ENCODE measurements at places on chromosomes 5 and 9. TPM values are rescaled to one million over a fixed set of nuclear protein-coding genes. Genes with fewer than 3 reads are reported as not detected.

The SHLD3 gene
- 5.6 TPM for total RNA-seq

The FOXD4 gene
- 0.05 TPM for total RNA-seq

The OBP2B gene
- total RNA-seq = not detected

The TMEFF1 gene
- total RNA-seq = 0.05 TPM

The INSL6 gene
- total RNA-seq = not detected

The MLLT3 gene
- 13.8 TPM for total RNA-seq

The RABL6 gene
- total RNA-seq = 75.4 TPM

The SPAG8 gene
- total RNA-seq = 0.86 TPM

The PDZD2 gene
- total RNA-seq = 7.1 TPM

The PCDHGA4 gene
- 0.17 TPM for total RNA-seq

The ZFAND5 gene
- 216 TPM for total RNA-seq

The SLC27A6 gene
- not detected for total RNA-seq

The PRDM9 gene
- total RNA-seq = not detected

The MARCHF11 gene
- total RNA-seq = 0.30 TPM

The RLN2 gene
- total RNA-seq = not detected

The TMEM174 gene
- total RNA-seq = not detected

The EPB41L4B gene
- total RNA-seq = 4.7 TPM

The KIF12 gene
- total RNA-seq = 0.12 TPM

The KLF4 gene
- 0.98 TPM for total RNA-seq

The ZDHHC21 gene
- total RNA-seq = 9.3 TPM

The SLC6A7 gene
- total RNA-seq = not detected

The STK10 gene
- 18.1 TPM for total RNA-seq

The FOXD1 gene
- total RNA-seq = 17.4 TPM

The CKMT2 gene
- not detected for total RNA-seq

The OR1J2 gene
- total RNA-seq = not detected

The CCDC192 gene
- total RNA-seq = not detected

The RNF224 gene
- total RNA-seq = not detected

The ZNF354C gene
- total RNA-seq = 0.32 TPM

The RAB3C gene
- total RNA-seq = 0.02 TPM

The GPR150 gene
- 0.34 TPM for total RNA-seq

The SEPTIN8 gene
- 41.7 TPM for total RNA-seq

The NMUR2 gene
- not detected for total RNA-seq

The CDKN2A gene
- total RNA-seq = 597 TPM

The PLAC8L1 gene
- total RNA-seq = not detected

The HTR4 gene
- not detected for total RNA-seq

The PCDHGA2 gene
- total RNA-seq = 0.32 TPM

The SPOCK1 gene
- 29.1 TPM for total RNA-seq

The FOXD4L5 gene
- total RNA-seq = 0.07 TPM

The DOCK2 gene
- 47.7 TPM for total RNA-seq

The PRLR gene
- total RNA-seq = 0.96 TPM

The AJM1 gene
- total RNA-seq = 0.15 TPM

The RXRA gene
- 22.6 TPM for total RNA-seq

The RASGRF2 gene
- 1.8 TPM for total RNA-seq

The SHISAL2B gene
- not detected for total RNA-seq

The EIF4E1B gene
- not detected for total RNA-seq

The SEMA6A gene
- total RNA-seq = not detected

The GABRA1 gene
- not detected for total RNA-seq

The RASEF gene
- 2.5 TPM for total RNA-seq

The CER1 gene
- not detected for total RNA-seq

The PCDHB8 gene
- 3.8 TPM for total RNA-seq

The DNAJC18 gene
- 12.1 TPM for total RNA-seq

The ODF2 gene
- total RNA-seq = 32.7 TPM

All from M059J (cell line).